ENCODE measurements at places on chromosomes 11 and 22.
A peak's percentile ranks its signal among the peaks of the same experiment; 100 is the strongest.

GRCh38 chr22:44256556-44257485 lies 55.9 kb downstream of the SHISAL1 start:
- no peak for DNase-seq

- no peak for DNase-seq
Measured at GRCh38 chr11:121800731-121801393, 315.2 kb downstream of the BLID start.

DNA sequence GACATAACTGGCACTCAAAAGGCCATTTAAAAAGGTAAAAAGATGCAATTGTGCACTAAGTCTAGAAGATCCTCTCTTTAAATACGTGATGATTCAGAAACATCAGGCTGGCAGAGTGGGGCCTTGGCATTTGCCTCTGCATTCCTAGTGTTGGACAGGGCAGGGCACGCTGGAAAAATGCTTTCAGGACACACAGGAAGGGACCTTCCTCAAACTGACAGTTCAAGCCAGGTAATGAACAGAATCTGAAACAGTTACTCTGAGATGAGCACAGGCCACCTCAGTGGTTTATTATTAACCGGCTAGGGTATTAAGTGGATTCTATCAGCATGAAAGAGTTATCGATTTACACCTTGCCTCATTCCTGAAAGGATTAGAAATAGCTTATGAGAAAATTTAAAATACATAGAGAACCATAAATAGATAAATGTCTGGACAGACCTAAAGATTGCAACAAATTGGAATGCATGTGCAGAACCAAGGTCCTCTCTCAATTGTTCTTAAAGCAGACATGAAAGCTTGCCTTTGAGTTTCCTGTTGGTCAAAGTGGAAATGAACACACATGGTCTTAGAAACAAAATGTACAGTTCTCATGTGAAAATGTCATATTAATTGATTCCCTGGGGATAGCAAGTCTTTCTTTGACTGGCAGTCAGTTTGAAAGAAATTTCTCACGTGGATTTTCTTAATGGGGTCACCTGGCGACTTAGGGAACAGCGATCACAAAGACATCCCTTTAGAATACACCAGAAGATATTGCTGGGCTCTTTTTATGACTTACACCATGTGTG lies 21.5 kb upstream of the CSNK2A3 start:
- no peak for DNase-seq

- no peak for DNase-seq
Measured at GRCh38 chr11:116403794-116404461, 368.9 kb downstream of the BUD13 start.

- DNase-seq: no peak
Measured at GRCh38 chr11:126407101-126407521, 51.6 kb downstream of the ST3GAL4 start.

GRCh38 chr11:99154277-99154676 lies 133.5 kb downstream of the CNTN5 start:
- no peak for DNase-seq

DNA sequence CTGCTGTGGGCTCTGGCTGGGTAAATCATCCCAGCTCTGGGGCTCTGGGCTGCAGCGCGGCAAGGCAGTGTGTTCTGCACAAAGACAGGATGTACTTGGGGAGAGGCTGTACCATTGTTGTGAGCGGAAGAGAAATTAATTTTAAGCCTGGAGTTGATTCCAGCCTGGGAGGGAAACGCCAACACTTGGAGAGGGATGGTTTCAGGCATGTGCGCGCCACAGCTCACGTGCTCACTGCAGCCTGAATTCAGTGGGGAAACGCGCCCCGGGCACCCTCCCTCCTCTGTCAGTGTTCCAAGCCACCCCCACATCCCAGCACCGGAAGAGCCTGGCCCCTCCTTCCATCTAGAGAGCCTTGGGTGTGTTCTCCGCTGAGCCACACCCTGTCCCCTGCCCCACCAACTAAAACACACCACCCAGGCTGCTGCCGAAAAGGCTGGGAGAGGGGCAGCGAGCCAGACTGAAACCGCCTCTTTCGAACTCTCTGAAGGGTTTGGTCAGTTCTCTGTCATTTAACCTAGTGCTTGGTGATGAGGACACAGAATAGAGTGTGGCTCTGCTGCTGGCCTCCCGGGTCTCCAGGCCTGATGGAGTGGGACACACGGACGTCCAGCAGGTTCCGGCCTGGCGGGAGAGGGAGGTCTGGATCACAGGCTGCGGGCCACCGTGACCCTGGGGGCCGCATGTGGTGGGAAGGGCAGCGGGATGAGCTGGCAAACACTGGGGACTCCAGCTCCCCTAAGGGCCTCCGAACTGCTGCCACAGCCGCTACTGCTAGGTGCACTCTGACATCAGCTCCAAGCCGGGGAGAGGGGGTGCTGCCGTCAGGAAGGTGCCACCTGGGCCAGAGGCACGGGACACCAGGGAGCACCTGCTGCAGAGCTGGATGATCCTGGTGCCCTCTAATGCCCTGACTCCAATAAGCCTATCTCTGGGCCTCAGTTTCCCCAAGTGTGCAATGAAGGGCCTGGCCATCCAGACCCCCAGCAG lies 230.8 kb downstream of the CTTN start:
- peak; percentile 56 for DNase-seq

DNA sequence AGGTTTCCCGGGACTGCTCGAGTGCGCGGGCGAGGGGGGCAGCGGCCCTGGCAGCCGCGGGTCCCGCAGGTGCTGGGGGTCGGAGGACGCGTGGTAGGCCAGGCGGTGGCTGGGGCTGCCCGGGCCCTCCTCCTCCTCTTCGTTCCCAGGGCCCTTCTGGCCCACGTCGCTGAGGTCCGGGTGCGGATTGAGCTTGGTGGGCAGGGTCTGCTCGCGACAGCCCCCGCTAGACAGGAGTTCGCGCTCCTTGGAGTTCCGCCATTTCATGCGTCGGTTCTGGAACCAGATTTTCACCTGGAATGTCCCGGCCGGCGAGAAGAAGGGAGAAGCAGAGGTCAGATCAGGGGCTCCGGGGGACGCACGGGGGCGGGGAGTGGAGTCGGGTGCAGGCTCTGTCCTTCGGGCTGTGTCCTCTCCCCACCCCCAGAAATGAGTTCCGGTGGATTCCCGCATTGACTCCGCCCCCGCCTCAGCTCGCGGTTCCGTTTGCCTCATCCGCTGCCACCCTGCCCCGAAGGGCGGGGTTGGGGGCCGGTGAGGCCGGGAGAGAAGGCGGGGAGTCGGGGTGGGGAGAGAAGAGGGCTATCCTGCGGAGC lies 3.9 kb downstream of the DBX1 start:
- peak; percentile 86 for DNase-seq

DNA sequence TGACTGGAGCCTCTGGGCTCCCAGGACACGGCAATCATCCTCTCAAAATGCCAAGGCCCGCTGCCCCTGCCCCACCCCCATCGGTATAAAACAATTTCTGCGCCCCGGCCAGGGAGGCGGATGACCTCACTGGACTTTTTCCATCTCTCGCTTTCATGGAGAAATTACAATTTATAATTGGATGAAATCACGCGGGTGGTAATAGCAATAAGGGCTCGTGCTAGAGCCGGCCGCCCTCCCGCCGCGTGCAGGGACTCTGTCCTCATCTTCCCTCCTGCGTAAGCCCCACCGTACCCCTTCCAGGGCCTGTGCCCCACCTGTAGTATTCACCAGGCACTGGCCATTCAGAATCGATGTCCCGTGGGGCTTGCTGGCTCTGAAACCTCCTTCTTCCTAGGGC lies 64.5 kb downstream of the MACROD1 start:
- no peak for DNase-seq

DNA sequence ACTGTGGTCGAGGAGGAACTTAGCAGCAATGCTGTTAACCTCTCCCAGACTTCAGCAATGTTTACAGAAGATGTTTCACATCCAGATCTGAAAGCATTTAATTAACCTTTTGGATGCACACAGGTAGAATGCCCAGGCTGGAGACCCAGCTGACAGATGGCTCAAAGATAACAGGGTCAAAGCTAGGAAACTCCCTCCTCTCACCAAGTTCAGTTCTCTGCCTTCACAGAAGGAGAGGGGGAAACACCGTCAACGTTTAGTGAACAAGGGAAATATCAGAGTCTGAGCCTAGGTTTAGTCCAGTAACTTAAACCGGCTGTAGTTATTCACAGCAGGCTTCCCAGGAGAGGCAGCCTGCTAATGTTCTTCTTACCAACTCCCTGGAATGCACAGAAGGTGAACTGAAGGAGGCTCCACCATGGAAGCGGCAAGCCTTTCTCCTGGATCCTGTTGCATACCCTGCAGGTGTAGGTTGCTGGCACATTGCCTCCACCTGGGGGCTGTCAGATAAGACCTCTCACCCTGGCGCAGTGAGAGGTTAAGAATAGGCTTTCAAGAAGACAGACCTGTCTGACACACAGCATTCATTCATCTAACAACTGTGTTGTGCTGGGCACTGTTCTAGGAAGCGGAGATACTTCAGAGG lies 23.5 kb upstream of the ANKK1 start:
- DNase-seq: no peak

DNA sequence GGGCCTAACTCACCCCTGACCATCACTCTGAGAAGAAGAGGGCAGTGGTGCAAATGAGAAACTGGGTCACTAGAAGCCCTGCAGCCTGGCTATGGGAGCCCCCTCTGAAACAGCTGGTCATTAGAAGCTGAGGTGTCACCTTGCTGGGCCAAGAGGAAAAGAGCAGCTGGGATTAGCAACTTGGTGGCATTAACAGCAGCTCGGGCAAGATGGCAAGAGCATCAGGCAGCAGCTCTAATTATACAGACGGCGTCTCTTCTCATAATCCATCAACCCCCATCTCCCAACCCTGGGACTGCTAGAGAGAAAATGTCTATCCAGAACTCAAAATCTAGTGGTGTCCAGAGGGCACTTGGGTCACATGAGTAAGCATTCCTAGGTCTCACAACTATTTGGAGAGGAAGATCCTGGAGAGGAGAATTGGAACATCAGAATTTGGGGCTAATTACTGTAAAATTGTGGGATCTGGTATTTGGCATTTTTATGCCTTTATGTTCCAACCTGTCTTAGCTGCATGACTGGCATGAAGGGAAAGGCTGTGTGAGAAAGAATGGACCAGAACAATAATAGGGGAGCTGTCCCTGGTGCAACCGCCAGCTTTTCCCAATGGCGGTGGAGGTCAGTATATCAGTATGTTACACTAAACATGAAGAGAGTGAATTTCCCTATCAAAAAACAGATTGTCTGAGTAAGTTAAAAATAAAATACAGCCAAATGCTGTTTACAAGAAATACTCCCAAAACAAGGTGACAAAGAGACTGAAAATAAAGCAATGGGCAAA lies 7.6 kb upstream of the LMO1 start:
- DNase-seq: no peak

GRCh38 chr11:61791737-61792309 lies 576 bp downstream of the TMEM258 start:
- DNase-seq: peak; percentile 61

- no peak for DNase-seq
Measured at GRCh38 chr22:41408665-41409064, 26.9 kb downstream of the TEF start.

GRCh38 chr11:57120192-57120965 lies 61.4 kb upstream of the LRRC55 start:
- no peak for DNase-seq

DNA sequence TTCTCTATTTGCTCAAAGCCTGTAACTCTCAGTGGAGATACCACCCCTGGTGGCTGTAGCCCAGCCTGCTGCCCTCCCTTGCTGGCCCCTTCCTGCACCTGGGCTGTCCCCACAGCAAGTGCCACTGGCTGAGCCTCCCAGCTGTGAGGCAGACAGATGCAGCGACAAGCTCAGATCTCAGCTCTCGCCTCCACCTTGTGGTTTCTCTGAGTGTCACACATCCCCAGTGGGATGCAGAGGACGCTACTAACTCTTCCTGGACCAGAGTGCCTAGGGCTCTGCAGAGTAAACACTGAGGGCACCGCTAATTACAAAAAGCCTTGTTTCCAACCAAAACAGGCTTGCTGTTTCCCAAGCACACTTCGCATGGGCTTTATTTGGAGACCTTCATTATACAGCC lies 8.9 kb downstream of the YPEL1 start:
- no peak for DNase-seq

DNA sequence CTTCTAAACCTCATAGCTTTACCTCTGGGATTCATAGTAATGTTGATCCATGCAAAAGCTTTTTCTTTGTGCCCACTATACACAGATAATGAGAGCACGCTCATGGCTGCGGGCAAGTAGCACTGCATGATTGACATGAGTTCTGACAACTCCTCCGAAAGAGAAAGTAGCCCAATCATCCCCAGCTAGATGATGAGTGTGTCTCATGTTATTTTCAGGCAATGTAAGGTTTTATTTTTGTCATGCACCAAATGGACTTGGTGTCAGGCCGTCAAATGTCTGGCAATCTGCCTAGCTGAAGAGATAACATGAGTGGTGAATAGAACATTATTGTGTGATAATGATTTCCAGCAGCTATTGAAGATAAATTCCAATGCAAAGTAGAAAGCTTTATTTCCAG lies 662.6 kb downstream of the NTM start:
- DNase-seq: no peak

DNA sequence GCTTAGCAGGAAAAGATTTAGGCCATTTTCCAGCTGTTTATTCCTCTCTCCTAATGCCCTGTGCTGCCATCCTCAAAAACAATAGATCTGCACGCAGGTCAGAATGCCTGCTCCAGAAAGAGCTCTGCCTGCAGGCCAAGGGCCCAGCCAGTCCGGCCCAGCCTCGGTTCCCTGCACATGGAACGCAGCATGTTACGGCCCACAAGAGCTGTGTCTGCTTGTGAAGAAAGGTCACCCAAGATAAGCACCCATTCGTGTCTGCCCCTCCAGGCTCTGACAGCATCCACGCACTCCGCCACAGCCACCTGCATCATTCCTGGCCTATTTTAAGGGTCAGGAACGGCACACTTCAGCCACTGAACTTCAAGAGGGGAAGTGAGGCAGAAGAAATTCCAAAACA lies 152.2 kb downstream of the SPATA19 start:
- no peak for DNase-seq

GRCh38 chr22:42743501-42743991 lies 22.9 kb upstream of the A4GALT start:
- no peak for DNase-seq

DNA sequence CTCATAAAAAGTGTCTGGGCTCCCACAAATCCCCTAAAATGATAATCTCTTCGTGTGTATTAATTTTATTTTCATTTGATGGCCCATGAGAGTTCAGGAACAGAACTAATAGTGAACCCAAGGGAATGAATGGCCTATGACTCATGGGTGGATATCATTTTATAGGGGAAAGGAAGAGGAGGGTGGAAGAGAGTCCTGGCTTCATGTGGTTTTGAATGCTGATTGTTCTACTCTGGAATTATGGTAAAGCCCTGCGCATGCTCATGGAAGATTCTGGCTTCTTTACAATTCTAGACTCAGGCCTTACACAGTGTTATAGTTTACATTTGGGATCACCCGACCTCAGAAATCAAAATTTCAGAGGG lies 35.2 kb downstream of the MAML2 start:
- no peak for DNase-seq

DNA sequence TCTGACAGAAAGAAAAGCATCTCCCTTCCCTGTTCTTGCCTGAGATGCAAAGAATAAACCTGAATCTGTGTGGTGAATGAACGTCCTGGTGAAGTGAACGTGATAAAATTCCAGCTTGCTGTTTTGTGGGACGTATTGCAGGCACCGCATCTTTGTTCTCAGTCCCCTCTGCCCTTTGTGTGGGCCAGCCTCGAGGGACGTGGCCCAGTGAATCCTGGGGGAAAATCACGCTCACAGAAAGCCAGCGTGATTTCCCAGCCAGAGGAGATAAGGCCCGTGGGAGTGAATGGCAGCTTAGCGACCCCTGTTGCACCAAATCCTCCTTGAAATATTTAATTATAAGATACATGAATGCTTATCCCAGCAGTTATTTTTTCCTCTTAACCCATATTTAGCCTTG lies 129.1 kb downstream of the COMMD9 start:
- no peak for DNase-seq

Measured in NCI-H1436 (cell line).